ENCODE measurements at places on chromosomes 6 and 20.

DNA sequence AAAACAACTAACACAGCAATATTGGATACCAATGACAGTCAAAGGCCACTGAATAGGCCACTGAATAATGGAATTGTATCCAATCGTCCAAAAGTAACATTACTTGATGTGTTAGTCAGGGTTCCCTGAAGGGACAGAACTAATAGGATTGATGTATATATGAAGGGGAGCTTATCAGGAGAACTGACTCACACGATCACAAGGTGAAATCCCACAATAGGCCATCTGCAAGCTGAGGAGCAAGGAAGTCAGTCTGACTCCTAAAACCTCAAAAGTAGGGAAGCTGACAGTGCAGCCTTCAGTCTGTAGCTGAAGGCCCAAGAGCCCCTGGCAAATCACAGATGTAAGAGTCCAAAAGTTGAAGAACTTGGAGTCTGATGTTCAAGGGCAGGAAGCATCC lies 571.4 kb downstream of the PRKN start:
- DNase-seq: no peak

GRCh38 chr20:25486377-25486776 lies 78.9 kb downstream of the GINS1 start:
- DNase-seq: no peak

DNA sequence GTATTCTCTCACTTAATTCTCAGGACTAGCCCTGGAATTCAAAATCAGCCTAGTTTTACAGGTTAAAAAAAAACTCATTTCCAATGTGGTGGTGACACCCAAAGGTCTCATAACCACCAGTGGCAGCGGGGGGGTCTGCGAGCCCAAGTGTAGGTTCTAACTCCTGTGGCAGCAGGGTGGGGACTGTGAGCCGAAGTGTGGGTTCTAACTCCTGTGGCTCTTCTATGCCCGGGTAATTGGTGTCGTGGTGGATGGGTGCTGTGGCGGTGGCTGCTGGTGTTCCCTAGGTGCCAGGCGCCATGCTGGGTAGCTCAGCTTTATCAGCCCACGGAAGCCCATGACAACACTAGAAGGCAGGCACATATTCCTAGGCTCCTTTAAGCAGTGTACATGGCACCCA lies 4.9 kb upstream of the ANKRD60 start:
- DNase-seq: no peak

GRCh38 chr6:146620655-146621054 lies 21.9 kb downstream of the ADGB start:
- no peak for DNase-seq

DNA sequence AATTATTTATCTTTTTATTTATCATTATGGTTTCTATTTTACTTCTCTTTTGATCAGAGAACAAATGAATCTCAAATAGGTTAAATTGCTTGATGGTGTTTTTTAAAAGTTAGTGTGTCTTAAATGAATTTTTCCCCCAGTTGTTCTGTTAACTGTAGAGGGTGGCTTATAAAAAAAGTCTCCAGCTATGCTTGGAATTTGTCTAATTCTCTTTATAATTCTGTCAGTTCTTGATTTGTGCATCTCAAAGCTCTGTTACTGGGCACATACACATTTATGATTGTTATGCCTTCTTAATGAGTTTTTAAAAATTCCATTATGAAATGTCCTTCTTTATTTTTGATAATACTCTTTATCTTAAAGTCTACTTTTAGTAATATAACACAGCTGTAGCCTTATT lies 58.0 kb downstream of the LIN28B start:
- no peak for DNase-seq

- no peak for DNase-seq
Observed at GRCh38 chr6:169510871-169511270, 191.0 kb downstream of the WDR27 start.

- no peak for DNase-seq
Observed at GRCh38 chr6:137542713-137543112, 48.5 kb upstream of the OLIG3 start.

GRCh38 chr6:32718879-32719278 lies 22.3 kb upstream of the HLA-DQA2 start:
- no peak for DNase-seq

DNA sequence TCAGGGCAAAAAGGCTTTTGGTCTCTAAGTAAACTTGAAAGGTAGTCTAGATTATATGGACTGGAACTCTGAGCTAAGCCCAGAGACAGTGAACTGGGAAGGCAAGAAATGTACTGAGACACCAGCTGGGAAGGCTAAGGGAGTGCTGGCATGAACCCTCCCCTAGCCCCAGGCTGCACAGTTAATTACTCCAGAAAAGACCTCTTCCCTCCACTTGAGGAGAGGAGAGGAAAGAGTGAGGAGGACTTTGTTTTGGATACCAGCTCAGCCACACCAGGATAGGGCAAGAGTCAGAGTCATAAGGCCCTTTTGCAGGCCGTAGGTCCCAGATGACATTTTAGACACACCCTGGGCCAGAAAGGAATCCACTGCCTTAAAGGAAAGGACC lies 84.1 kb upstream of the GJE1 start:
- no peak for DNase-seq

DNA sequence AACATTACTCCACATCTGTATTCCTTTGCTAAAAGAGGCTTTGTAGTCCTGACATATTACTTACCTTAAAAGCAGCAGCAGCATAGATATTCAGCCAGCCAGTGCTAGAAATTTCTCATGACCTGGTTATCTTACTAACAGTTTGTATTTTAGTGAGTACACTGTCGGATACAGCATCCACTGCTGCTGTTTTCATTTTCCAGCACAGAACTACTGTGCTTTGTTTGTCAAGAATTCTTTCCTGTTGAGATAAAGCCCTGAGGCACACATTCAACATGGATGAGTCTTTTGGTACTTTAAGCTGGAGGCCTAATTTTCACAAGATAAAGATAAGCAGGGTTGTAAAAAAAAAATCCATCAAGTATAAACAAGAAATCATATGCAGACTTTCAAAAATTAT lies 311.2 kb upstream of the OPRM1 start:
- DNase-seq: no peak

DNA sequence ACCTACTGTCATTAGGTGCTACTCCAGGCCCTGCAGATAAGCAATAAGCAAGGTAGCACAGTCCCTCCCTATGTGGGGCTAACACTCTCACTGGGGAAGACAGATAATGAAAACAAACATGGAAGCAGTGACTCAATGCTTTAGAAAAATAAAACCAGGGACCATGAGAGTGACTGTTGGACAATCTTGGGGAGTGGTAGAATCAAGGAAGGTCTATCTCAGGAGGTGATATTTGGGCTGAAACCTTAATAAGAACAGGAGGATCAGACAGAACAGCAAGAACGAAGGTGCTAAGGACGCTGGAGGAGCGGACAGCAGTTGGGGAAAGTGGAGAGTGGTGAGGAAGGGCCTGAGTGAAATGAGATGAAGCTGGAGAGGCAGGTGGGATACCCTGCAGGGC lies 58.2 kb downstream of the BANF2 start:
- DNase-seq: no peak

DNA sequence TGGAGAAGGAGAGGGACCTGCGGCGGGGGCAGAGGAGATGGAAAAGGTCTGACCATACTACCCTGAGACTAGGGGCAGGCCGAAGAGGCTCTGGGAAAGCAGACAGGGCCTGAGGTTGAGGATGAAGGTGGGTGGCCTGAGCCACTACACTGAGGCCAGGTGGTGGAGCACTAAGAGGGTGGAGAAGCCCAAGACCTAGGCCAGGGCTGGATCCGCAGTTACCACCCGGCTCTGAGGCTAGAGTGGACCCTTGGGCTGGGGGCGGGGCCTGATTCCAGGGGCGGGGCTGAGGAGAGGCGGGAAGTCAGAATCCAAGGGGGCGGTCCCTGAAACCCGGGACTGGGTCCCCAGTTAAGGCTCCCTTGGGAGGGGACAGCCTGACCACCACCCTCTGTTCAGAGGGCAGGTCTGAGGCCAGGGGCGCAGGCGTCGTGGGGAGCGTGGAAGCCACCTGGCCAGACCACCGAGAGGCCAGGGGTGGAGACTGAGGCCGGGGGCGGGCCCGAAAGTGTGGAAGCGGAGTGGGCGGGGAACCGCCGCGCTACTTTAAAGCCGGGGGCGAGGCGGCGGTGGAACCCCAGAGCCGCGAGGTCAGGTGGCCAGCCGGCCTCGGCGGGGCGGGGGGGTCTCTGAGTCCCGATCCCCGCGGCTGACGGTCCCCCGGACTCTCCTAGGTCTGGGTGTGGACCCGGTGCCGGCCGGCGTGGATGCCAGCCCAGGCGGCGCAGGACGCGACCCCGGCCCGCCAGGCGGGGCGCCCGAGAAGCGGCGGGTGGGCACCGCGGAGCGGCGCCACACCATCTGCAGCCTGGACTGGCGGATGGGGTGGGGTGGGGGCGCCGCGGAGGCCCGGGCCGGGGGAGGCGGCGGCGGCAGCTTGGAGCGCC lies 8.3 kb downstream of the CCM2L start:
- DNase-seq: peak; percentile 55

- DNase-seq: no peak
Observed at GRCh38 chr20:32078791-32079190, 26.7 kb downstream of the HCK start.

DNA sequence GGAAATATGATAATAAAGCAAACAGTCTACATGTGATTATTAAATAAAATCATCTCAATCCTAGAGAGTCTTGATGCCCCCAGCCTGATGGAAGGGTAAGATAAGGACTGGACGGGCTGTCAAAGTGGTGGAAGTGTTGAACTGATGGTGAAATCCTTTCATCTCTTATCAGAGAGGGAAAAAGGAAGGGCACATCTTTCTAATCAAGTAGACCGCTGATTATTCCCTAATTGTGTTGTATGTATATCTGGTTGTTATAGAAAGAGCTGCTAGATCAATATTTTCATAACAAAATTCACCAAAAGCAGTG lies 184.5 kb downstream of the PDE7B start:
- no peak for DNase-seq
